ENCODE measurements at places on chromosomes 11 and 22.

GRCh38 chr22:26045860-26046259 lies 123.4 kb upstream of the SEZ6L start:
- DNase-seq = no peak

DNA sequence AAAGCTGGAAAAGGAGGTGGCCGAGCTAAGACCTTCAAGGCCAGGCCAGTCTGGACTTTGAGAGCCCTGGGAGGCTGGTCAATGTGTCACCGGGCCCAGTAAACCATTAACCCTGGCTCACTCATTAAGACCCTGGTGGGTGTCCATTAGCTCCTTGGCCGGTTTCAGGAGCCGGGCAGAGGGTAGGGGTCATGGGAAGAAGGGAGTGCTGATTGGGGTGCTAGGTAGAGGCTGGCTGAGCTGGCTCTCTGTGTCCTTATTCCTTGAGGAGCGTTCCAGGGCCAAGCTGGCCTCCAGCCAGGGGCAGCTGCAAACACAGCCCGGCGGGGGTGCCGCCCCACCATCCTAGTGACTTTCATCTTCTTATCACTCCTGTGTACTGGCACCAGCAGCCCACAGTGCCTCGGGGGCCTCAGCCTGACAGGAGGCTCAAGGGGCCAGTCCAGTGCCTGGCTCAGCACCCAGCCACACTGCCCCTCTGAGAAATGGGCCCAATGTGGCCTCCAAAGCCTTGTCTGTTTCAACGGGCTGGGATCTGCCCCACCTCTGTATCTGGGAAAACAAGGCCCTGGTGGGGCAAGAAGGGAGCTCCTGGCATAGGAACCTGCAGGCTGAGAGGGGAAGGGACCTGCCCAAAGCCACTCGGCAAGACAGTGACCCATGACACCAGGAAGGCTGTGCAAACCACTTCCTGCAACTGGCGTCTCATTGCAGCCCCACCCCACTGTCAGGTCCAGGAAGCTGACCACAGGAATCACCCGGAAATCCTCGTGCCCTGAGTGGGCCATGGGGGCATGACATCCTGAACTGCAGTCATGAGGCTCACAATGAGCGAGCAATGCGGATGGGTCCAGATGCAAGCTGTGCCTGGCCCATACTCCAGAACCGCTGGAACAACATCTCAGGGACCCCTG lies 15.1 kb upstream of the RGL4 start:
- DNase-seq = no peak

DNA sequence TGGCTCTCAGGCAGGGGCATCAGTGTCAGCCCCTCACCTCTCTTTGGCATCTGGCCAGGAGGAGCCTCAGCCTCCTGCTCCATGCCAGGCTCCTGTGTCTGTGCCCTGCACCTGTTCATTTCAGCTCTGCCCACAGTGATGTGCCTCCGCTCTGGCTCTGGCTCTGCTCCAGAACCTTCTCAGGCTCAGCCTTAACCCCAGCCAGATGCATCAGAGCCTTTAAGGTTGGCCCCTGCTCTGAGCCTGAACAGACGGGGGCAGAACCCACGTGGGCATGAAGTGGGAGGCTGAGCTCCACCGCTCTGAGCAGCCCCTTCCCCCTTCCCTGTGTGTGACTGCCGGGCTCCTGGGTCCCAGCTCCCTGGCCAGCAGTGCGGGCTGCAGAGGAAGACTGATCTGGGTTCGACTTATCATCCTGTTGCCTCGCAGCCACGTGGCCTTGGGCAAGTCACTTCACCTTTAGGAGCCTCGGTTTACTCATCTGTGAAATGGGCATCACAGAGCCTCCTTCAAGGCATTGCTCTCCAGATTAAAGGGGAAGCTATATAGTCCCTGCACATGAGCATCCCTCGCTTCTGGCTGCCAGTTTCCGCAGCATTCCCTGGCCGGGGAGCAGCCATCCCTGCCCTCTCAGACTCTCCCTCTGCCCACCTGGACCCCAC lies 44.7 kb upstream of the RTL6 start:
- DNase-seq = no peak

DNA sequence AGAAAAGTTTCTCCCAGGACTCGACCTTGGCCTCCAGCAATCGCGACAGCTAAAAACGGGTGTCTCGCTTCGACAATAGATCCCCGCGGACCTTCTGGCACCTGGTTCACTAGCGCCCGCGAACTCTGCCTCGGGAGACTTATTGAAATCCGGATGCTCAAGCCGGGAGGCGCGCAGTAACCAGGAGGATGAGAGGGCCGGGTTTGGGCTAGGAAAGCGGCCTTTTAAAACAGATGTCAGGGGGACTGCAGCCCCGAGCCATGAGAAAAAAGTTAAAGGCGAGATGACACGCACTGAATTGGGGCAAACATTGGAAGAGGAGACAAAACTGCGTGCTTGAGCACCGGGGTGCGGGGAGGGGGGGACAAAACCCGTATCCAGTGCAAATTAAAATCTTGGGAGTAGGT lies 637 bp upstream of the ZBTB16 start:
- DNase-seq = no peak

GRCh38 chr11:117881217-117881616 lies 4.8 kb upstream of the FXYD6 start:
- DNase-seq = no peak

DNA sequence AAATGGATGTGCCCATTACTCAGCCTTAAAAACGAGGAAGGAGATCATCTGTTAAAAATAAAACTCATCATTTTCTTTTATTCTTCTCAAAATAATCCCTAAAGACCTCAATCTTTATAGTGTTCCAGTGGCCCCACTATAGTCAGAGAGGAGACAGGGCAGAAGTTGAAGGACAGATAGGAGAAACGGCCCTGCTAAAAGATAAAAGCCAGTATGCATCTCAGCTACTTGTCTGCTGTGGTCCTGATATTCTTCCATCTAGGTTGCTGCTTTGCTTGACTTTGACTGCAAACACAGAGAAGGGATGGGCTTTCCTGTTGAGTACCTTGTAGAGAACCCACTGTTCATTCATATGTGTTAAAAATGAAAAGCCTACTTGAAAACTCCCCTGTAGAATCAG lies 31.4 kb downstream of the NF2 start:
- DNase-seq = no peak

DNA sequence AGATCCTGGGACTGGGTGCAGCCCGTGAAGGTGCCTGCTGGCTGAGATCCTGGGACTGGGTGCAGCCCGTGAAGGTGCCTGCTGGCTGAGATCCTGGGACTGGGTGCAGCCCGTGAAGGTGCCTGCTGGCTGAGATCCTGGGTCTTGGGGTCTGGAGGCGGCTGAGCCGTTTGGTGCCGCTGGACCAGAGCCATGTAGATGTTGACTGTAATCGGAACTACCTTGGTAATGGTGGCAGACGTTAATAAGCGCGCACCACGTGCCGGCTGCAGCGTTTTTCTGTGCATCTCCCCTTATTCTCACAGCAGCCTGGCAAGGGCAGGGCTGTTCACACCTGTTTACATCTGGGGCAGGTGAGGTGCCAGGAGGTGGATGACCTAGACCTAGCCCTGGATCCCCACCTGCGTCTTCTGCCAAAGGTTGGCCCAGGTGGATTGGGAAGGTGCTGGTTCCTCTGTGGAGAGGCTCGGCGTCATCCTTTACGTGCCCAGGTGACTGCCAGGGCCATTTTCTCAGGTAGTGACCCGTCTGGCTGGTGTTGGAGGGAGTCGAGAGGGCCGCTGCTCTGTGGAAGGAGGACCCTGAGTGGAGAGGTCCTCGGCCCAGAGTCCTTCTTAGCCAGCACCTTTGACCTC lies 382.5 kb downstream of the TBC1D22A start:
- no peak for DNase-seq

GRCh38 chr11:46063138-46063537 lies 58.1 kb downstream of the PHF21A start:
- no peak for DNase-seq

DNA sequence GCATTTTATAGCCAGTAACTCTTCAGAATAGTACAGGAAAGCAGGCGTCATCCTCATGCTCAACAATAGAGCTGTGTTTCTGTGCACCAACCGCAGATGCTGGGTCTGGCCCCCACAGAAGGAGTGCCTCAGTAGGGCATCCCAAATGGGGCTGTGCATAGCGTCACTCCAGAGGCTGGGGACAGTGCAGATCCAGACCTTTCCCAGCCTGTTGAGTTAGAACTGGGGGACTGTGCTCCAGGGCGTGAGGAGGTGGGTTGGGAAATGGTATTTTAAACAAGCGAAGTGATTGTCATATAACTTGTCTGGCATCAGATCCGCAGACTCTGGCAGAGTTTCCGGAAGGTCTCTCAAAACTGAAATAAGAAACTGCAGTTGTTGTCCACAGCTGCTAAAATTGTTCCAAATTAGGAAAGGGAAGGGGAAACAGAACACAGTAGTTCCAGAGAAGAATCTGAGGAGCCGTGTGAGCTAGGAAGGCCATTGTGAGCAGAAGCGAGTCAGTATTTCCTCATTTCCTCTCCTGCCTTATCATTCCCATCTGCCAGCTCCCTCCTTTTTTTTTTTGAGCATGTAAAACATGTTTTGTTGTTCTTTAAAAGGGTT lies 52.2 kb downstream of the JAM3 start:
- DNase-seq = no peak

Data from naive B cell (primary cell).